NCI-H1694 (cell line): ENCODE measurements at places on chromosomes 5 and 9.

GRCh38 chr5:84383296-84383815, 1.3 kb downstream of the EDIL3 start:
- DNase-seq = no peak

DNA sequence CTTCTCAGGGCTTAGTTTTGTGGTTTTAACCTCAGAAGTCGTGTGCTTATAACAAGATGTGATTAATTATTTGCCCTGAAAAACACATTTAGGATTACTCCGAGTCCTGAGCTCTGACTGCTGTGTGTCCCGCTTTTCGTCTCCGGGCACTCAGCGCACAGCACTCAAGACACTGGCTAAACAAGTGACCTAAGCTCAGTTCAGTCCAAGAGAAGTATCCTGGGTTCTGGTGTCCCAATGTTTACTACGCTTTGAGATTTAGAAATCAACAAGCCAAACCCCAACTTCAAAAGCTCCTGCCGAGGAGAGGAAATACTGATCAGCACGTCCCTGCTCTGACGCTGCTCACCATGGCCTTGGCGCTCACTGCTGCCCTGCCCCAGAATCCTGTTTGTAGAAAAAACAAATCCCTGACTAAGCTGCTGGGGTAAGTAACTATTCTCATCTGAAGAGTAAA, 53.2 kb downstream of the IPPK start:
- DNase-seq = no peak

GRCh38 chr5:170519549-170519948, 15.7 kb downstream of the KCNIP1 start:
- no peak for DNase-seq

- no peak for DNase-seq
Measured at GRCh38 chr5:124453221-124454051, 293.0 kb downstream of the ZNF608 start.

- no peak for DNase-seq
Measured at GRCh38 chr9:83355024-83355444, 183.2 kb downstream of the FRMD3 start.

DNA sequence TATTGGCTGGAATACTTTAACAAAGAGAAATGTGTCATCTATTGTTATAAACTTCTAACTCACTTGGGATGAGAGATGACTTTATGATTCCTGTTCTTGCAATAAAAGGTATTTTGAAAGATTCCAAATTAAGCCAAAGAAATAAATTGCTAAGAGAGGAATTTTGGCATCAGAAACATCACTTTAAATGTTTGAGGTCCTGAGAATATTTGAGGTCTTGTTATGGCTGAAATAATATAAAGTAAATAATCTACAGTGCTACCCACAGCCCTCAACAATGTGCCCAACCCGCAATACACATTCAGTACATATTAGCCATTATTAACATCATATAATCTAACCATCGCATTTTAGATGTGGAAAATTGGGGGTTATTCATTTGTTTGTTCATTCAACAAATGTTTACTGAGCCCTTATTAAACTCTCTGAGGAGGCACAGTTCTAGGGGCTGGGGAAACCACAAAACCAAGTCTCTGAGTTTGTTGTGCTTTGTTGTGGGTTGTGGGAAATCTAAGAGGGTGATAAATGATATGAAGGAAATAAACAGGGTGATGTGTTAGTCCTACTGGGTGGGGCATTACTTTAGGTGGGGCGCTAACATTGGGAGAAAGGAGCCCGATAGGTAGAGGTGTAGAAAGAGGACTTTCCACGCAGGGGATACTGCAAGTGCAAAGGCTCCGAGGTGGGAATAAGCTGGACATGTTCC, 135.2 kb upstream of the CLINT1 start:
- DNase-seq = no peak

DNA sequence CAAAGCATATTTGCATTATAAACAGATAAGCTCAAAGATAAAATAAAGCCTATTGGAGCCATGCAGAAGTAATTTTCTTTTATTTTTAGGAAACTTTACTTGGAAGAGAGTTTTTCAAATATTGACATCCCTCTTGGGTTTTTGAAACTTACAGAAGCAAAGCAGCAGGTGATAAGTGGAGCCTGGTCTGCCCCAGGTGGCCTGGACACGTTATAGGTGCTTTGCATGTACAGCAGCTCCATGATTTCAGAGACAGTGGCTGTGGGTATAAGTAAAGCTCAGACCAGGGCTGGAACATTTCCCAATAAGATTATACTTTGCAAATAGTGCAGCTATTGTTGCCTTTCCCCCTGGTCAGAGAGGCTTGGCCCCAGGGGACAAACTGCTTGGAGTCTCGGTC, 51.5 kb downstream of the CCDC192 start:
- DNase-seq = no peak

GRCh38 chr9:128503870-128504269, 649 bp upstream of the GLE1 start:
- DNase-seq = no peak

DNA sequence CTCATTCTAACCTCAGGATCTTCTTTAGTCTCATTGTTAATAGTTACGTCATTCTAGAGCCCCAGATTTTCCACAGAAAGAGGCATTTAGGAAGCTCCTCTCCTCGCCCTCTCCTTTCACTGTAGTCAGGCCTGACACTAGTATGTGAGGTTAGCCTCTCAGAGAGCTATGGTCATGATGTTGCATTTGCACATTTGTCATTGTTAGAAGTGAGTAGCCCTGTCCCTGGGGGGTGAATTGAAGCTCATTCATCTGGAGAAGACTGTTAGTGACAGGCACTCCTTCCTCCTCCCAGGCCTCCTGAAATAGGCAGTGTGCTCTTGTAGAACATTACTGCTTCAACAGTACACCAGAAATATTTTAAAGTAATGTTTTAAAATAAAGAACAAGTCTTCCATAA, 26.6 kb upstream of the LRRTM2 start:
- no peak for DNase-seq
